ENCODE measurements at places on chromosomes 6 and 20.
A peak's percentile ranks its signal among the peaks of the same experiment; 100 is the strongest.

- no peak overlapping the region for H3K27ac ChIP-seq
- no peak overlapping the region for H3K4me3 ChIP-seq
- no peaks in the 10 kb centered on the region for H3K36me3 ChIP-seq
These were observed 111.3 kb downstream of the ADGRG6 start for GRCh38 chr6:142413111-142413510.

DNA sequence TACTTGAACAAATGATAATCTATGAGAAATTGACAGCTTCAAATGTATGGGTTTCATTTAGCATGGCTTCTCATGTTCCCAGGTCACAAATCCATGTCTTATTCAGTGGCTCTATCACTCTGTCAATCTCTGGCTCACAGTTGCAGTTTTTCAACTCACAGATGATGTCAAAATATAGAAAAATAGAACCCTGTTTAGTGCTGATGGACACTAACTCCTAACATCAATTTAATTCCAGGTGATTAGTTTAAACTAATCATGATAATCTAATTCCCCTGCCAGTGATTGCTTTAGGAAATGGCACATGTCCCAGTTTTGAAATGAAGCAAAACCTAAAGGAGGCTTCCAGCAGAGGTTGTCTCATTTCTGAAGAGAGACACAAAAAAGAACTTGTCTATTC lies 13.0 kb downstream of the KHDC1 start:
- no peaks in the 10 kb centered on the region for H3K27me3 ChIP-seq
- no peak overlapping the region for H3K27ac ChIP-seq
- no peaks in the 10 kb centered on the region for H3K36me3 ChIP-seq

DNA sequence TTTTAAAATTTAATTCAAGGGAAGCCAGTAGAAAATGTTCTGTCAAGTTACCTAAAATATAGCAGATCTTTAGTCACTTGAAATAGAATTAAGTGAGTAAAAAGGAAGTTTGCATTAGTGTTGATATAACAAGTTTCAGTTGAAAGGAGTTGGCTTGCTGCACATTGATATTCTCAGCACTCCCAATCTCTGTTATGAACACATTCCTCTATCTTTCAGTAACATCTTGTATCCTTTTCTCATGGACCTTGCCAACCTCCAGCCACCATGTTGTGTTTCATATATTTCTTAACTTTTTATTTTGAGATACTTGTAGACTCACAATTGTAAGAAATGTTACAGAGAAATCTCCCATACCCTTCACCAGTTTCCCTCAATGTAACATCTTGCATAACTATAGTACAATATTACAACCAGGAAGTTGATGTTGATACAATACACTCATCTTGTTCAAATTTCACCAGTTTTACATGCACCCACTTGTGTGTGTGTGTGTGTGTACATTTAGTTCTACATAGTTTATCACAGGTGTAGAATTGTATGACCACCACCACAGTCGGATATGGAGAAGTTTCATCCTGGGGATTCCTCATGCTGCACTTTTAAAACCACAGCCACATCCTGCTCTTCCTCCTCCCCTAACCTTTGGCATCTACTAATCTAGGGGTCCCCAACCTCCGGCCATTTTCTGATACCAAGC lies 20.2 kb upstream of the PAQR8 start:
- H3K4me1 ChIP-seq, result peaks cover 21% of the 10 kb centered on the region
- H3K27me3 ChIP-seq, result no peaks in the 10 kb centered on the region
- no peak overlapping the region for H3K4me3 ChIP-seq
- no peak for DNase-seq

GRCh38 chr6:158068156-158068892 lies 86.7 kb downstream of the SYNJ2 start:
- H3K27ac ChIP-seq, result no peak overlapping the region
- no peak for DNase-seq
- H3K36me3 ChIP-seq, result no peaks in the 10 kb centered on the region
- peaks cover 36% of the 10 kb centered on the region for H3K4me1 ChIP-seq
- H3K4me3 ChIP-seq, result no peak overlapping the region

- no peak overlapping the region for H3K27ac ChIP-seq
- H3K4me3 ChIP-seq, result no peak overlapping the region
- DNase-seq, result no peak
- no peaks in the 10 kb centered on the region for H3K4me1 ChIP-seq
- no peaks in the 10 kb centered on the region for H3K36me3 ChIP-seq
- H3K27me3 ChIP-seq, result no peaks in the 10 kb centered on the region
These were observed 562.2 kb upstream of the NOX3 start for GRCh38 chr6:156017838-156018237.

DNA sequence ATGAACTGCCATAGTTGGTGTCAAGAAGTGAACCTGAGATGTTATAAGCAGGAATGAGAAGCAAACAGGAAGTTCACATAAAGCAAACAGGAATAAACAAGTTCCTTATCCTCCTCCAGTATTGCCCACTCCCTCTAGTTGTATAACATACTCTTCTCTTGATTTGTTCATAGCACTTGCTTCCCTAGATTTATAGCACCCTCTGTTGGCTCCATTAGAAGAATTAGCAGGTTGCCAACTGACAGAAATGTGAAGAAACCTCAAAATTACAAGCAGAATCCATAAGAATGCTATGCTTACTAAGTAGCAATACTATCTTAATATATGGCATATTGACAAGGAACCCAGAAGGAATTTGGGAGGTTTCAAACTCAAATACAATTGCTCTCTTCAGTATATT lies 195.4 kb downstream of the TBX18 start:
- DNase-seq, result no peak
- H3K4me1 ChIP-seq, result no peaks in the 10 kb centered on the region
- no peak overlapping the region for H3K4me3 ChIP-seq
- H3K36me3 ChIP-seq, result no peaks in the 10 kb centered on the region
- peaks cover 14% of the 10 kb centered on the region for H3K27me3 ChIP-seq

DNA sequence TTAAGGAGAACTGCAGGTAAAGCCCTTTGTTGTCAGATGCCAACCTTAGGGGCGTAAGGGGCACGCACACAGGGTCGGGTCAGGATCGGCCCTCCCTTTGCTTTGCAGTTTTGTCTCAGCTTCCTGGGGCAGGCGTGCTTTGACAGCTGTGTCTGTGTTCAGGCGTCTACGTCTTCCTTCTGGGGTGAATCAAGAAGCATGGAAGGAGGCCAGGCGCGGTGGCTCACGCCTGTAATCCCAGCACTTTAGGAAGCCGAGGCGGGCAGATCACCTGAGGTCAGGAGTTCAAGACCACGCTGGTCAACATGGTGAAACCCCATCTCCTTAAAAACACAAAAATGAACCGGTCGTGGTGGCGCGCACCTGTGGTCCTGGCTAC lies 1.3 kb downstream of the ZGPAT start:
- peaks cover 24% of the 10 kb centered on the region for H3K4me1 ChIP-seq
- no peak for DNase-seq

- no peaks in the 10 kb centered on the region for H3K36me3 ChIP-seq
- DNase-seq, result no peak
- no peaks in the 10 kb centered on the region for H3K4me1 ChIP-seq
- no peak overlapping the region for H3K4me3 ChIP-seq
- H3K27ac ChIP-seq, result no peak overlapping the region
- peaks cover 5% of the 10 kb centered on the region for H3K27me3 ChIP-seq
These were observed 592.7 kb upstream of the MAN1A1 start for GRCh38 chr6:119942078-119942752.

DNA sequence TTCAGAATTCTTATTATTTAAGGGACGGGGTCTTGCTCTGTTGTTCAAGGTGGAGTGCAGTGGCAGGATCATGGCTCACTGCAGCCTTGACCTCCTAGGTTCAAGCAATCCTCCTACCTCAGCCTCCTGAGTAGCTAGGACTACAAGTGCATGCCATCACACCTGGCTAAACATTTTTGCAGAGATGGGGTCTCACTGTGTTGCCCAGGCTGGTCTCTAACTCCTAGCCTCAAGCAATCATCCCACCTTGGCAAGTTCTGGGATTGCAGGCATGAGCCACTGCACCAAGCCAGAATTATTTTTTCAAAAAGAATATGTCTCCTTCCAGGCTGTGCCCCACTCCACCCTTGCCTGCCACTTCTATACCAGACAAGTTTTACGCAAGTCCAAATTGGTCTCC lies 190.1 kb upstream of the SUPT3H start:
- no peak overlapping the region for H3K27ac ChIP-seq
- DNase-seq, result no peak
- H3K4me1 ChIP-seq, result peaks cover 30% of the 10 kb centered on the region
- no peaks in the 10 kb centered on the region for H3K36me3 ChIP-seq

DNA sequence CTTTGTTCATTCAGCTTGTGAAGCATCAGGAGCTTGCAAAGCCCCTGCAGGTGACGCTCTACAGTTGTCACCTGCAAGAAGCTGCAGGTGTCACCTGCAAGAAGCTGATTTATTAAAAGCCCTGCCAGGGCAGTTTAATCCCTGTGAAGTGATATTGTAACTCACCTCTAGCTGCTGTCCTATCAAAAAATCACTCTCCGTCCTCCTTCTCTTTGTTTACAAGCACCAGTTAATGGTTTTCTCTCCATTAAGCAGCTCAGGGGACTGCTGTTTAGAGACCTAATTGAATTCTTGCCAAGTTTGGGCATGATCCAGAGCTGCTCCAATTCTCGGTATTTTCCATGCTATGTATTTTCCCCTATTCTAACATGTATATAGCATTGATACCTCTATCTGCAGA lies 345.9 kb downstream of the ARHGAP18 start:
- H3K4me3 ChIP-seq, result no peak overlapping the region
- no peaks in the 10 kb centered on the region for H3K27me3 ChIP-seq
- H3K4me1 ChIP-seq, result no peaks in the 10 kb centered on the region
- no peak for DNase-seq
- no peaks in the 10 kb centered on the region for H3K36me3 ChIP-seq

- H3K27ac ChIP-seq, result peak overlapping the region; percentile 88
- no peaks in the 10 kb centered on the region for H3K36me3 ChIP-seq
- H3K4me1 ChIP-seq, result peaks cover 18% of the 10 kb centered on the region
- DNase-seq, result no peak
- peak overlapping the region; percentile 8 for H3K4me3 ChIP-seq
These were observed 696 bp downstream of the CALHM5 start for GRCh38 chr6:116512111-116512559.

DNA sequence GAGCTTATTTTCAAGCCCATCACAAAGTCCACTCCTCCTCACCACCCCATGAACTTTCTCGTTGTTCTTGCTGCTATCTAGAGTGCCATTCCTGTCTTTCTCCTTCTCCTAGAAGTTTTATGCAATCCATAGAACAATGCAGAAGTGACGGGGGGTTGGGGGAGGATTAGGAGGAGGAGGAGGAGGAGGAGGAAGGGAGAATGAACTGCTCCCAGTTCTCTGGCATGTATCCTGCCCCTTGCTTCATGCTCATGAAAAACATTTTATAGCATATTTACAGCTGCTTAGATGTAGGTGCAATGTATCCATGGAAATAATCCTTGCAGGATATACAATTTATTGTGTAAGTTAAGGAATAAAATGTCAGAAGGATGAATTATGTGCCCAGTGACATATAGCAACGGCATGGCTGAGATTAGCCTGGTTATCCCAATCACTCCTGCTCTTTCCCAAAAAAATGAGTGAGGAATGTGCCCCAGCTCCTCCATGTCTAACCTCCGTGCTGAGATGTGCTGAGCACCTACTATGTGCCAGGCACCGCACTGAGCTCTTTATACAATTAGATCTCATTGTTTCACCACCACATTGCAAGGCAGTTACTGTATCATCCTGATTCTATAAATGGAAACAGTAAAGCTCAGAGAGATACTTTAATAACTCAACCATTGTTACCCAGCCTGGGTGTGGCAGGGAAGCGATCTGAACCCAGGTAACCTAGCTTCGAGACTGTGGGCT lies 41.6 kb upstream of the TFAP2C start:
- H3K4me1 ChIP-seq, result no peaks in the 10 kb centered on the region
- peaks cover 6% of the 10 kb centered on the region for H3K27me3 ChIP-seq
- no peaks in the 10 kb centered on the region for H3K36me3 ChIP-seq
- no peak overlapping the region for H3K4me3 ChIP-seq
- no peak for DNase-seq
- peak overlapping the region; percentile 27 for H3K27ac ChIP-seq

GRCh38 chr6:82330171-82330804 lies 33.3 kb upstream of the TPBG start:
- no peaks in the 10 kb centered on the region for H3K36me3 ChIP-seq
- no peak overlapping the region for H3K4me3 ChIP-seq
- no peaks in the 10 kb centered on the region for H3K4me1 ChIP-seq
- H3K27ac ChIP-seq, result no peak overlapping the region
- H3K27me3 ChIP-seq, result no peaks in the 10 kb centered on the region

DNA sequence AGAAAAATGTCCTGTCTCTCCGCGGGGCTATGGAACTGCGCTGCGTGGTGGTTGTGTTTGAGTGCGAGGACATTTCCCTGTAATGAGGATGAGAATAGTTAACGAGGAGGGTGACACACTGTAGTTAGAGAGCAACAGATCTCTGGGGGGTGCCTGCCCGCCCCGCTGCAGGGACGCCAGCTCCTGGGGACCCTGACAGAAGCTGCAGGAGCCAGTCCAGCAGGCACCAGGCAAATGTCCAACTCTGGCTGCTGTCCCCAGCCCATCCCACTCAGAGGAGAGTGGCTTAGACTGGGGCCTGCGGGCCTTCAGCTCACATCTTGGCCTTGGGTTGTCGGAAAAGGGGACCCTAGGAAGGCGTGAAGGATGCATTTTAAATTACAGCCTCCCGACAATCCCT lies 92.9 kb upstream of the FOXP4 start:
- H3K36me3 ChIP-seq, result no peaks in the 10 kb centered on the region
- peaks cover 24% of the 10 kb centered on the region for H3K4me1 ChIP-seq
- no peak for DNase-seq
- H3K27me3 ChIP-seq, result no peaks in the 10 kb centered on the region

DNA sequence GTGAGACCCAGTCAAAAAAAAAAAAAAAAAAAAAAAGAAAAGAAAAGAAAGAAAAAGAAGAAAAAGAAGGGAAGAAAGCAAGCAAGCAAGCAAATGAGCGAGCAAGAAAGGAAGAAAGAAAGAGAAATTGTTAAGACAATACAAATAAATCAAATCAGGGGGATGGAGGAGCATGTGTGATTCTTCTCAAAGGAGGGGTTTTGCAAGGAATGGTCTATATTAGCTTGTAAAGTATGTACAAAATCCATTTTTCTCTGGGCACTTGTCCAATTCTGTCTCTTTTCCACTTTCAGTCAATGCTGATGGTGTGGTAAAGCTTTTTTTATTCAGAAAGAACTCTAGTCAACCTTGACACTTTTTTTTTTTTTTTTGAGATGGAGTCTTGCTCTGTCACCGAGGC lies 133.7 kb upstream of the TNFAIP3 start:
- no peak overlapping the region for H3K4me3 ChIP-seq
- peaks cover 5% of the 10 kb centered on the region for H3K4me1 ChIP-seq
- no peak for DNase-seq
- H3K27ac ChIP-seq, result no peak overlapping the region
- H3K36me3 ChIP-seq, result no peaks in the 10 kb centered on the region

- no peak for DNase-seq
- H3K4me3 ChIP-seq, result peak overlapping the region; percentile 94
- no peaks in the 10 kb centered on the region for H3K36me3 ChIP-seq
- peaks cover 41% of the 10 kb centered on the region for H3K4me1 ChIP-seq
- H3K27ac ChIP-seq, result peak overlapping the region; percentile 96
These were observed 945 bp downstream of the FAXC start for GRCh38 chr6:99348288-99349170.

- H3K4me3 ChIP-seq, result peak overlapping the region; percentile 84
- H3K4me1 ChIP-seq, result peaks cover 27% of the 10 kb centered on the region
- DNase-seq, result no peak
- H3K27me3 ChIP-seq, result peaks cover 19% of the 10 kb centered on the region
- H3K27ac ChIP-seq, result no peak overlapping the region
These were observed 1.1 kb upstream of the ZBTB24 start for GRCh38 chr6:109484122-109484521.
